IPS-NIHi11 (cell line): ENCODE measurements at places on chromosomes 11 and 22.
A peak's percentile ranks its signal among the peaks of the same experiment; 100 is the strongest.

DNA sequence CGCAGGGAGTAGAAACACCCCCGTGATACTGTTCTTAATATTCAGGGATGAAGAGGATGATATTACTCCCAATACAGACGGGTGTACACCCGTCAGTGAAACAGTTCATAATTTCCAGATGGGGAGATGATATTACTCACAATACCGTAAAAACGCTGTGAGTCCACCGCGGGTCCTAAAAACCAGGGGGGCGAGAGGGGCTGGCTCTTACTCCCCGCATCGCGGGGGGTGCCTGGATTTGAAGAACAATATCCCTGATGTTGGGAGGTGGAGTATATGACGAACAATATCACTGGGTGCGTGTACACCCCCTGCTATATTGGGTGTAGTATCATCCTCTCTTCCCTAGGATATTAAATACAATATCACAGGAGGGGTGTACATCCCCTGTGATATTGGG is 20.5 kb upstream of the APOL5 start:
- DNase-seq = no peak

DNA sequence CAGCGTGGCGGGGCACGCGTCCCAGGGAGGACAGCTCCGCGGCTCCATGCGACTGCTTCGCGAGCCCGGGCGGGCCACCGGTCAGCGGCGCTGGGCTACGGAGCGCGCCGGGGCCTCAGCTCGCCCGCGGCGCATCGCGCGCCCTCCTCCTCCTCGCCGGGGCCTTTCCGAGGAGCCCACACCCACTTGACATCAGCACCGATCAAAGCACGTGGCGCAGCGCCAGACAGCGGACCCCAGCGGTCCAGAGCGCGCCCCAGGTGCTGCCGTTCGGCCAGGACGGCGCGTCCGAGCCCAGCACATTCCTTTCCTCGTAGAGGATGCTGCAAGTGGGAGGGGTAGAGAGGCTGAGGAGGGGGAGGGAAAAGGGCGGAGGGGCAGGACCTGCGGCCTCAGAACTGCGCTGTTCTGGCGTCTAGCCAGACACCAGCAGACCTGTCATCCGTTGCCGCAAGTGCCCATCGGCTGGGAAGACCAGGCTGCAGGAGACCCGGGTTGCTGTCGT is 88.6 kb downstream of the PLEKHA7 start:
- DNase-seq = peak; percentile 82

GRCh38 chr11:33067294-33067693 is 27.9 kb downstream of the TCP11L1 start:
- DNase-seq = no peak

- no peak for DNase-seq
These were observed 94.4 kb upstream of the CHRM4 start for GRCh38 chr11:46485856-46486443.

GRCh38 chr22:48871176-48871840 is 956.4 kb downstream of the BRD1 start:
- DNase-seq = no peak

DNA sequence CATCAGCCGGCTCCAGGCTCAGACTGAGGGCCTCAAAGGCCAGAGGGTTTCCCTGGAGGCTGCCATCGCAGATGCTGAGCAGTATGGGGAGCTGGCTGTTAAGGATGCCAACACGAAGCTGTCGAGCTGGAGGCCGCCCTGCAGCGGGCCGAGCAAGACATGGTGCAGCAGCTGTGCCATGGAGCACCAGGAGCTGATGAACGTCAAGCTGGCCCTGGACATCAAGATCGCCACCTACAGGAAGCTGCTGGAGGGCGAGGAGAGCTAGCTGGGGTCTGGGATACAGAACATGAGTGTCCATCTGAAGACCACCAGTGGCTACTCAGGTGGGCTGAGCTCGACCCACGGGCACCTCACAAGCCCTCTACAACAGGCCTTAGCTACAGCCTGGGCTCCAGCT is 4.0 kb upstream of the SCUBE2 start:
- no peak for DNase-seq

DNA sequence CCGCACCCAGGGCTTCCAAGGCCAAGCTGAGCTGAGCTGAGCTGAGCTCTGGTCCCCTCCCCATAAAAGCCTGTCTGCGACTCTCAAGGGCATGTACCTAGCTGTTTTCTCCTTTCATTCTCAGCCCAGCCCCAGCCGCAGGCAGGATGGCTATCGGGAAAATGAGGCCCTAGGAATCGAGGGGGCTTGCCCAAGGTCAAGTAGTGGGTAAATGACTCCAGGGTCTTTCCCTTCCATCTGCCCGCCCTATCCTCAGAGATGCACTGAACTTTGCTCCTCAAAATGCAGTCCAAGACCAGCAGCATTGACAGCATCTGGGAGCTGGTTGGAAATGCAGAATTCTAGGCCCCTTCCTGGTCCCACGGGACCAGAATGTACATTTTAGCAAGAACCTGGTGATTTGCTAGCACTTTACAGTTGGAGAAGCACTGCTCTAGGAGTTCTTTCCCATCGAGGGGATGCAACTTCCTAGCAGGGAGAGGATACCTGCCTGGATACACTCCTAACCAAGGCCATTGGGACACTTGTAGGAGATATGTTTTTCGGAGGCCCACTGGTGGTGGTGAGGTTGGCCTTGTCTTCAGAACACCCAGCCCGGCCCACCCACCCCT is 43.2 kb upstream of the ACCSL start:
- no peak for DNase-seq

- no peak for DNase-seq
These were observed 64.3 kb downstream of the SHANK2 start for GRCh38 chr11:71188073-71188472.

DNA sequence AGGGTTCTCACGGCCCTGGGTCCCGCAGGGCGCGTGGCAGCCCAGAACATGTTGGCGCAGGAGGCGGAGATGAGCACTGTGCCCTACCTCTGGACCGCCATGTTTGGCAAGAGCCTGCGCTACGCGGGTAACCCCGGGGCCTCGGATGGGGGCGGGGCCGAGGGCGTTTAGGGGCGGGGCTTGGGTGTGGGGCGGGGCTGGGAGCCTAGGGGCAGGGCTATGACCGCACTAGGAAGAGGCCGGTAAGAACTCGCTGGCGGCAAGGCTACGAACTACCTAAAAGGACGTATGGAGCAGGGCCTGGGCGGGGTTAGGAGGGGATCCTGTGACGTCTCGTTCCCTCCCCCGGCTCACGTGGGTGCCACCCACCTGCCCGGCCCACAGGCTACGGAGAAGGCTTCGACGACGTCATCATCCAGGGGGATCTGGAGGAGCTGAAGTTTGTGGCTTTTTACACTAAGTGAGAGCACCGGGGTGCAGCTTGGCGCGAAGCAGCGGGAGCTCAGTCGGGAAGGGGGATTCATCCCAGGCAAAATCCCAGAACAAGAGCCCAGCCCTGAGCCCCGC is 2.8 kb upstream of the LZTR1 start:
- peak; percentile 94 for DNase-seq

GRCh38 chr11:78187366-78188285 is 800 bp downstream of the KCTD21 start:
- no peak for DNase-seq

DNA sequence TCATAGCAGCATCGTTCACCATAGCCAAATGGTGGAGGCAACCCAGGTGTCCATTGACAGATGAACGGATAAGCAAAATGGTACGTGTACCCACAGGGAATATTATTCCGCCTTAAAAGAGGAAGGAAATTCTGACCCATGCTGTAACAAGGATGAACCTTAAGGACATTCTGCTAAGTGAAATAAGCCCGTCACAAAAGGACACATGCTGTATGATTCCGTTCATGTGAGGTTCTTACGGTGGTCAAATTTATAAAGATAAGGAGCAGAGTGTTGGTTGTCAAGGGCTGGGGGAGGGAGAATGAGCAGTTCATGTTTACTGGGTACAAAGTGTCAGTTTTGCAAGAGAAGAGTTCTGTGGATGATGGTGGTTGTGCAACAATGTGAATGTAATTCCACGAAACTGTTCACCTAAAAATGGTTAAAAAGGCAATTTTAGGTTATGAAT is 26.3 kb downstream of the APOL1 start:
- no peak for DNase-seq

DNA sequence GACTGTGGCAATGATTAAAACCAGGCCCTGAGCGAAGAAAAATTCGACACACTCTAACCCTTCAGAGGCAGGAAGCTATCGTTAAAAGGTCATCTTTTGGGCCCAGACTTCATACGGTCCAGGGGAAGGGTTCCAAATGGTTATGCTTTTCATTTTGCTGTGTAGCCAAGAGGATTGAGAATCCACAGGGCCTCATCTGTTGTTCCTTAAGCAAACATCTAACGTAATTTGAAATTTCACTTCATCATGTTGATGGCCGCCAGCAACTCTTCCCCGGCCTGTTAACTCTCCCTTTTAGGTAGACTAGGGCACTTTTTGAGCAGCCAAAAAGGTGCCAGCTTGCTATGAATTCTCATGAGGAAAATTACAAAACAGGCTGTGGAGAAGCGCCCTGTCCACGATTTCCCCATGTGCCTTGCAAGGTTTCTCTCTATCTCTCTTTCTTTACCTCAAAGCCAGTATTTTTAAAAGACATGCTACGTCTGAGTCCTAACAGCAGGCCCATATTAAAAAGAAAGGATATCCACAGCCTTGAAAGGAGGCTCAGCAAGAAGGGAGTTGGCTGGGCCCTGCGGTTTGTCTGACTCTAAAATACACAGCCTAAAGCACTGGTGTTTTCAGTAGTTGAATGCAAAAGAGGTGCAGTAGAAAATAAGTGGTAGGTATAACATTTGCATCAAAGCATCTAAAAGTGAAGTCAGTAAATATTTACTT is 356.3 kb upstream of the NARS2 start:
- no peak for DNase-seq

DNA sequence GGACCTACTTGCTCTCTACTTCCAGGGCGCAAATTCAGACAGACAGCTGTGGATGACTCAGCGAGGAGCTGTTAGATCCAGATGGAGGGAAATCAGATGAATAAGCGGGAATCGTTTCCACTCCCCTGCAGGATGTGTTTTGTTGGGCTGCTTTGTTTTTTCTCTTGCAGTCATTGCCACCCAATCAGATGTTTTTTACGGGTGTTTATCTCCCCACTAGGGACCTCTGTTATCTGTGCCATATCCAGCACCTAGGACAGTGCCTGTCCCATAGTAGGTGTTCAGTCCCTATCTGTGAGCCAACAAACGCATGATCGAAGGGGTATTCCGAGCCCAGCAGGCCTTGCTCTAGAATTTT is 51.1 kb upstream of the PARVG start:
- no peak for DNase-seq

- peak; percentile 63 for DNase-seq
These were observed 1031.2 kb downstream of the BRD1 start for GRCh38 chr22:48796310-48797015.

DNA sequence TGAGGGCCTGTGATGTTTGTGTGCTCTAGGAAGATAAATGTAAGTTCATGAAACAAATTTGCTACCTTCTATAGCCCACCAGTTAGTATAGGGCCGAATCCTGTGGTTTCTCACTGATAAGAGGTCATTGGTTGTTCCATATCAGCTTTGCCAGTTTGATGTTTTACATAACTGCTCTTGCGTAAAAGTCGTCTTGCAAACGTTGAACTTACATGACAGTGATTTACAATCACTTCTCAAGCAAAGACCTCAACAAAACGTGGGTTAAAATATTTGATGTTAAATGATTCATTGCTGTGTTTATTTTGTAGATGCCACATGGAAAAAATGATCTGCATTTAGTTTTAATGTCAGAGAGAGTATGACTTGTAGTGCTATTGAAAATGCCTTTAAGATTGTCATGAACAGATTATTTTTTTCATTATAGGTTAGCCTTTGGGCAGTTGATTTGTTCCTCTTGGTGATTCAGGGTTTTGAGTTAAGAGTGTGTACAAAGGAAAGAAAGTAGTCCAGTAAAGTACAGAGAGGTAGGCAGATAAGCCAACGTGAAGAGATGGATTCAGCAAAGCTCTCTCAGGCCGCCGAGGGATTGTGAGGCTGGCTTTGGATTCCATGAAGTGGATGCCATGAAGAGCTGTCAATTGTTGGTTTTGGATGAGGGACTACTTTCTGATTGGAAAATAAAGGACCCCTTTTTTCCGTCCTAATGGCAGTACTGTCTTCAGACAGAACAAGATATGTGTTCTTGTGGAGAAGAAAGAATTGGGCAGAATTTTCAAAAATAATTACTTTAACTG is 2.6 kb downstream of the EWSR1 start:
- no peak for DNase-seq

- DNase-seq = no peak
These were observed 1335.9 kb downstream of the TBC1D22A start for GRCh38 chr22:48098243-48098920.

- DNase-seq = no peak
These were observed 4.0 kb upstream of the C22orf31 start for GRCh38 chr22:29065468-29066190.

GRCh38 chr11:71462726-71463125 is 9.7 kb downstream of the NADSYN1 start:
- no peak for DNase-seq

GRCh38 chr22:41332217-41332939 is 31.1 kb downstream of the ZC3H7B start:
- DNase-seq = no peak

GRCh38 chr22:47570851-47571250 is 808.4 kb downstream of the TBC1D22A start:
- DNase-seq = no peak

DNA sequence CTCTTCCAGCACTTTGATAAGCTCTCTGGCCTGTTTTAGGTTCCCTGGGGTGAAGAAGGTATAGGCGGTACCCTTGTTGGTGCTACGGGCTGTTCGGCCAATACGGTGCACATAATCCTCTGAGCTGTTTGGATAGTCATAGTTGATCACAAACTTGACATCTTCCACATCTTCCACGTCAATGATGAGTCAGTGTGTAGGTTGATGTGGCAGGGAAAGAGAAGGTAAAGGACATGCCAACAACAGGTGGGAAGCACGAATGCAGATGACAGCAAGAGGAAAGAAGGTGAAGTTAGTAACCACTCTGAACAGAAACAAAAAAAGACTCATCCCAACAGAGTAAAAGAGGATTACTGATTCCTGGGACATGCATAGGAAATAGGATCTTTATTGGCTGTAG is 18.2 kb downstream of the DDX17 start:
- no peak for DNase-seq

- DNase-seq = no peak
These were observed 12.6 kb upstream of the UPB1 start for GRCh38 chr22:24482575-24482974.
